ENCODE measurements at places on chromosomes 12 and 14.

DNA sequence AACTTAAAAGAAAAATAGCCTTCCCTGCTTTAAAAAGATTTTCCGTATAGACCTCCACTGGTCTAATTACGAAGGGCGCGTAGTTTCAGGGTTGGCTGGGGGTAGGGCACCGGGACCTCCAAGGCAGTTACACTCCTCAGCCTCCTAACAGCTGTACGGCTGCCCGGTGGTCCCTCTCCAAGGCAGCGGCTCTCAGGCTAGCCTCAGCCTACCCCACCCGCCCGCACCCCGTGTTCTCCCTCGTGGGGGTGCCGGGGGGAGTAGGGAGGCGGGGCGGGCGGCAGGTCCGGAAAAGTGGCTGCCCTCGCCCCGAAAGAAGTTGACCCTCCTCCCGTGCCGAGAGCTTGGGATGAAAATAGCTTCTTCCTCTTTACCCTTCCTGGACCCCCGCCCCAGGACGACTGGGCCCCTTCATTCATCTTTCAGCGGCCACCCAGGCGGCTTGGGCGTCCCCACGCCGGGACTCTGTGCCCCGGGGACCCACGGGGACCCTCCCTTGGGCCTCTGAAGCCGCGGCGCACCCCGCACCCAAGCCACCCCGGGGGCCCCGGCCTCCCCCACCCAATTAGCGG, 991 bp upstream of the RCOR1 start:
- DNase-seq, result no peak

DNA sequence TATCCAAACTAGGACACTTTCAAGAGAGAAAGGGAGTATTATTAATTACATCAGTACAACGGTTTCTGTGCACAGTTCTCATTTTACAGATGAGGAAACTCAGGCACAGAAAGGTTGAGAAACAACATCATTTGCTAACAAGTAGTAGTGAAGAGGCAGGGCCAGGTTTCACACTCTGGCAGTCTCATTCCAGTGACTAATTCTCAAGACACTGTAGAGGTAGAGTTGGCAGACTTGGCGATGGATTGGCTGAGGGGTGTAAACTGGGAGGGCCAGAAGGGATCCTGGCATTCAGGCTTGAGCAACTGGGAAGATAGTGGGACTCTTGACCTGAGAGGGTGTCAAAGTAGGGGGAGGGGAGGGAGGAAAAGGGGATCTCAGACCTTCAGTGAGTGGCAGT, 73.8 kb upstream of the BDKRB2 start:
- DNase-seq, result no peak

- no peak for DNase-seq
Measured at GRCh38 chr14:103280278-103280928, 53.6 kb upstream of the EIF5 start.

DNA sequence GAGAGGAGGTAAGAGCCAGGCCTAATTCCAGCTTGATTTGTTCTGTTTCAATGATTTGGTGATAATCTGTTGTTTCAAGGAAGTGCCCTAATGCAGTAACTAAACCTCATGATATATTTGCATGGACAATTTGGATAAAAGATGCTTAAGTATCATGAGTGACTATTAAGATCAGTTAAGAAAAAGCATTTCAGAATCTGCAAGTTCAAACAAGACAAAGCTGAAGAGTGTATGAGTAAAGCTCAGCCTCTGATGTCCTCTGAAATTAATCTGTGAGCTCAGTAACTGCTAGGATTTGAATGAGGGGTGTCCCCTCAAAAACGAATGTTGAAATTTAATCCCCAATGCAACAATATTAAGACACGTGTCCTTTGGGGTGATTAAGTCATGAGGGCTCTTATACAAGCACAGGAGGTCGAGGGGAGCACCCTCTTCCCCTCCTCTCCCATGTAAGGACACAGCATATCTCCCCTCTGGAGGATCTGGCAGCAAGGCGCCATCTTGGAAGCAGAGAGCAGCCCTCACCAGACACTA, 949.2 kb downstream of the GALC start:
- DNase-seq, result no peak

DNA sequence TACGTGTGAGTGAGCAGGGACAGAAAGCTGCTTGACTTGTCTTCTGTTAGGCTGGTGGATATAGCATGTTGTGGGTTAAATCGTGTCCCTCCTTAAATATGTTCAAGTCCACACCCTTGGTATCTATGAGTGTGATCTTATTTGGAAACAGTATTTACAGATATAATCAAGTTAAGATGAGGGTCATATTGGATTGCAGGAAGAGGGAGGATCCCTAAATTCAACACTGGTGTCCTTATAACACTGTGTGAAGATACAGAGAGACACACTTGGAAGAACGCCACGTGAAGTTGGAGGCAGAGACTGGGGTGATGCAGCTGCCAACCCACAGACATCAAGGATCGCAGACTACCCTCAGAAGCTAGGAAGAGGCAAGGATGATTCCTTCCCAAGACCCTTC, 275.2 kb upstream of the SSTR1 start:
- DNase-seq, result no peak

DNA sequence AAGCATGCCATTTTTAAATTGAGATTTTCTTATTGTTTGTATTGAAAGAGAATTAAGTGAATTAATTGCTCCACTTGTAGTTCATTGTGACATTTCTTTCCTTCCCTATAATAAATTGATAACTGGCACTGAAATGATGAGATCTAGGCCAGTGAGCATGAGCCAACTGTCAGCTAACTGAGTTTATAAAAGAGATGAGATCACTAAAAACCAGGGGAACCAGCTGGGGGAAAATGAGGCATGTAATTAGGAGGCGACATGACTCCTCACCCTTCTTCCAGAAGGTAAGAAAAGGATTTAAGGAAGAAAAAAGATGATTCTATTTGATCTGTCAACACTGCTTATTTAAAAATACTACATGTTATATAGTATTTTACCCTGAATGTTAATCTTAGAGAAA, 104.5 kb upstream of the DNM1L start:
- no peak for DNase-seq

DNA sequence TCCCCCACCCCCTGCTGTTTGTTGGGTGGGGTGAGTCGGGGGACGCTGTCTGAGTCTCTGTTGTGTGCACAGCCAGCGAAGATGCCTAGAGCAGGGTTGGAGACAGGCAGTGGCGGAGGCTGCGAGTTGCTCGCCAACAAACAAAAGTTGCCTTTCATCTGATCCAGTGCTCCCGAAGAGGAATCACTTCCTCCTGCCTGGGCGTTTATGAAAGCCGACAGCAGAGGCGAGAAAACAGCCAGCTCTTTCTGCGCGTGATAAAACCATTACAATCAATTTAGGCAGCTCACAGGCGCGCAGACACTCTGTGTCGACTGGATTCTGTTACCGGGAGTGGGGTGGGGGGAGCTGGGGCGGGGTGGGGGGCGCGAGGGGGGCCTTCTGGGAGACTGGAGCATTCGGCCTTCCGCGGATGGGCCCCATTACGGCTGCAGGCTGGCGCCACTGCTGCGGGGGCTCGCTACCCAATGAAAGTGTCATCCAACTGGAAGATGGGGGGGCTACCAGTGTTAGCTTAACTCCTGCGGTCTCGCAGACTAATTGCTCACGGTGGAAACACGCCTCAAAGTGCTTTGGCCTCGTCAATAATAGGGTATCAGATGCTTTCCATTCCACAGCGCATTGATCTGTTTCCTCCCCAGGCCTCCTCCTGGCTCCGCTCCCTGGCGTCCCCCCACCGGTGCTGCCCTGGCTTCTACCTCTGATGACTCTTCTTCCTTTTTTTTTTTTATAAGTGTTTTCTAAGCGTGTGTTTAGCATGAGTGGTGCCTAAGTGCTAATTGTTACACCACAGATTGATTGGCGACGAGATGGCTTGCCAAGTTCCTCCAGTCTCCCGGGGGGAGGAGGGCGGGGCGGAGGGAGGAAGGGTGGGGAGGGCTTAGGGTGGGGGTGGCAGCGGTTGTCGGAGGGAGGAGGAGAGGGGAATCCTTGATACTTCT, 678.4 kb downstream of the MED13L start:
- DNase-seq, result no peak

DNA sequence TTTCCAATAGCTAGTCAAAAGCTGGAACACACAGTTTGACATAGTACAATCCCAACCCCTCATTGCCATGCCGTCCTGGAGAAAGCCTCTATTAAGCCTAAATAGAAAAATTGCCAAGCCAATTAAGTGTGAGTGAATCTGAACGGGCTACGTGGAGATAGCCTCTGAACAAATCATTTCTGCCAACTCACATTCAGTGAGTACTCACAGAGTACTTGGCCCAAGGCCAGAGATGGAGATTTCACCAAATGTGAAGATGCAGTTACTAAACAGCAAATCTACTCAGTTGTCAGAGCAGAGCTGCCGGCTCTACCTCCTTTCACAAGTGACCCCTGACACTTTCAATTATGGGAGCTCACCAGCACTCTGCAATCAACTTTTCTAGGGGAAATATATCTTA, 350.0 kb downstream of the GALC start:
- DNase-seq, result no peak

DNA sequence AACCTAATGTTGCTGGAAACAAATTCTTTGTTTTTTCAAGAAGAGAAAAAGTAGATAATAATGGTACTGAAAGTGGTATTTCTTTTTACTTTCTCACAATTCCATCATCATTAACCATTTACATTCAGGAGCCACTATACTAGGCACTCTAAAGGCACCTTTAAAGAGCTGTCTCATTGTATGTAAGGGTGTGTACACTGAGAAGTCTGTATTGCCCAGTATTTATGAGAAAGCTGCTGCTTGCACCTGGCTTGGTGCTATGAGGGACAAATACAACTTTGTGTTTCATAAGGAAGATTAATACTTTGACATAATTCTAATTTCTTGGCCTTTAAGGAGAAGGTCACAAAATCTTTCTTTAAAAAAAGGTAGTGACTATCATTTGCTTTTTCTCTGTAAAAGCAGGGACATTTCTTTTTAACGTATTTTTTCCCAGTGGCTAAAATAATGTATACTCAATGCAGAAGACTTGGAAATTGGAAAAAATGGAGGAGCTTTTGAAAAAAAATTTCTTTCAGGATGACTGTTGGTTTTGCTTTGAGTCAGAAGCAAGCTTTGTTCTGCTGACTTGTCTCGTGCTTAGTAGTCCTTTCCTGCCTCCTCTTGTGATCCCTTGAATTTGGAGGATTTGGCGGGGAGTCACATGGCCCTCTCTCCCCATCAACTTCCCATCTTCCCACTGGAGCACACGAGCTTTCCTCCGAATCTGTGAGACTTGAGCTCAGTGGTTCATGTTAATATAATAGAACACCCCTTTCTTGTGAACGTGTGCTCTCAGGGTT, 50.1 kb downstream of the RASSF3 start:
- no peak for DNase-seq

- no peak for DNase-seq
Measured at GRCh38 chr12:52232674-52233461, at the start of gene KRT7. Gene KRT7, plus strand, starts transcription at chr12:52233243. Its CDS starts 54 bp downstream, at chr12:52233297.

DNA sequence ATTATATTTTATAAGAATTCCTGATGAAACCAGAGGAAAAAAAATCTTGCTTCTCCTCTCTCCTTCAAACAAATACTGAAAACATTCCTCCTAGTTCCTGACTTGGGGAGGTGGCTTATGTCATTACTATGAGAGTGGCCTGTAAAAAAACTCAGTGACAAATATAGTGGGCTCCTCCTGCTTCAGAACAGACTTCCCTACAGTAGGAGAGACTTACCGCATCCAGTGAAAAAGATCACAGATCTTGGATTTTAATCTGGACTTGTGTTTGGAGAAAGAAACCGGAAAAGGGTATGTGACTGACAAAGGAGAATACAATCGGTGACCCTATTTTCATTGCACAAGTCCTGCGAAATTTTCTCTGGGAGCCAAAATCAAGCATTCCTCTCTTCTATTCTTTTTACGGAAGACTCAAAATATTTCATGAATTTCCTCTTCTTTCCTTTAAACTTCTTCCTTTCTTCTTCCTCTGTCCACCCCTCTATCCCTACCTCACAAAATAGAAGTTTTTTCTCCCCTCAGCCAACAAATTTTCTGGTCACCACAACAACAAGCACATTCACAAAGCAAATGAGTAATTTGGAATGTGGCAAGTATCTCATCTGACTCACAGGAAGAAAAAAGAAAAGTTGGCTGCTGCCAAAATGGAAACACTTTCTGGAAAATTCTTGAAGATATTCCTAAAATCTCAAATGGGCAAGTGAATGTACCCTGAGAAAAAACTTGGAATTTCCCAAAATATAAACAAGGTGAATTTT, 185.1 kb upstream of the CDKN3 start:
- peak; percentile 94 for DNase-seq

DNA sequence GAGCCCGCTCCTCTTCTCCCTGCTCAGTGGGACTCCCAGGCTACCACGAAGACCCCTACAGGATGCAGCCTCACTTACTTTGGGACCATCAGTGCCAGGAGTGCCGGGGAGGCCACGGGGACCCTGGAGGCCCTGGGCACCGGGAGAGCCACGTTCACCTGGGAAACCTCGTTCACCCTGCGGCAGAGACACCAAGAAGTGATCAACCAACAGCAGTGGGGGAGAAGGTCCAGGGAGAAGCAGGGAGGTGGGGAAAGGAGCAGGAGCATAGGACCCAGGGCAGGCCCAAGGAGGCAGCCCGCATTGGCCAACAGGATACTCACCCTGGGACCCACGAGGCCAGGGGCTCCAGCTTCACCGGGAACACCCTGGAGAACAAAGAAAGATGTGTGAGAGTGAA, 19.4 kb downstream of the TMEM106C start:
- no peak for DNase-seq

GRCh38 chr12:119666900-119667576, 895 bp upstream of the PRKAB1 start:
- DNase-seq, result no peak

DNA sequence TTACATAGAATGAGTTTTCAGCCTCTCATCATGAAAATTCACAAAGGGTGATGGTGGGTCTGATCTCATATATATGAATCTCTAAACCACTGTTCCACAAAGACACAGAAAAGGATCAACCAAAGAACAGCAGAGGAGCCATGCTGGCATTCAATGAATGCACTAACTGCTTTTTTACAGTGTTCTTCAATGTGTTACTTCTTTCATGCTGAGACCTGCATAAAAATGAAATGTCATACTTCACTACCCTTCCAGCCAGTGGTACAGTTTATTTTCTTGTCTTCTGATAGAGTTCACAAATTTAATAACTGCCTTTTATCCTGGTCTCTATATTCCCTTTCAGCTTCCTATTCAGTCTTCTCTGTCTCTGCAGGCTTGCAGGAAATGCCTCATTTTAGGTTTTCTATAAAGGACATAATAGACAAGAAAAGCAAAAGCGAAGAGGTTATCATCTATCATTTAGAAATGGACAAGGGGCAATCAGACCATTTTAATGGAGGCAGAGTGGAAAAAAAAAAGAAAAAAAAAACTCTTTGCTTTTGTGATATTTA, 836.7 kb upstream of the FOXG1 start:
- DNase-seq, result no peak

- no peak for DNase-seq
Measured at GRCh38 chr14:75806352-75806832, 145.3 kb downstream of the TTLL5 start.

DNA sequence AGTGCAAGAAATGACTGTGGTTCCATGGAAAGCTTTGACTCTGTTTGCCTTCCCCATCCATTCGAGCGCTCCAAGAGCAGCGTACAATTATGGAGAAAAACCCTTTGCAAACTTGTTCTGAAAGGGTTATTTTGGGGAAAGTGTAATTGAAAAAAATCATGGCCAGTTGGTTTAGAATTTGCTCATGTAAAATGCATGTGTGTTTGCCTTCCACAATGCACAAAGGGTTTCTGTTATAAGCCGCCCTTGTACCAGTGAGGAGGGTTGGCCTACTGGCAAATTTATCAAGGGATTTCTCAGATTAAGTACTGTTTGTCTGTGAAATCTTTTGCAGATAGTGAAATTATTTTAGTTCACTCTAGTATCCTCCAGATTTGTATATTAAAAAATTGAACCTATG, 62.7 kb upstream of the PELI2 start:
- no peak for DNase-seq

- DNase-seq, result no peak
Measured at GRCh38 chr14:81286574-81287370, 66.0 kb upstream of the GTF2A1 start.

GRCh38 chr12:56941299-56942017, 7.2 kb upstream of the SDR9C7 start:
- DNase-seq, result no peak

Data from SW 1271 (cell line).